ENCODE measurements at places on chromosomes 7 and 10. TPM values are rescaled to one million over a fixed set of nuclear protein-coding genes. Genes with fewer than 3 reads are reported as not detected.

Gene NEBL
- total RNA-seq, result 7.1 TPM

Gene CISD1
- 49.8 TPM for total RNA-seq

Gene CYP3A5
- total RNA-seq, result 1.9 TPM

Gene GNAT3
- total RNA-seq, result not detected

Gene NDUFB2
- total RNA-seq, result 392 TPM

Gene ADRB1
- 1.4 TPM for total RNA-seq

Gene IFIT3
- 5.5 TPM for total RNA-seq
